ENCODE measurements at places on chromosomes 6 and 20.

DNA sequence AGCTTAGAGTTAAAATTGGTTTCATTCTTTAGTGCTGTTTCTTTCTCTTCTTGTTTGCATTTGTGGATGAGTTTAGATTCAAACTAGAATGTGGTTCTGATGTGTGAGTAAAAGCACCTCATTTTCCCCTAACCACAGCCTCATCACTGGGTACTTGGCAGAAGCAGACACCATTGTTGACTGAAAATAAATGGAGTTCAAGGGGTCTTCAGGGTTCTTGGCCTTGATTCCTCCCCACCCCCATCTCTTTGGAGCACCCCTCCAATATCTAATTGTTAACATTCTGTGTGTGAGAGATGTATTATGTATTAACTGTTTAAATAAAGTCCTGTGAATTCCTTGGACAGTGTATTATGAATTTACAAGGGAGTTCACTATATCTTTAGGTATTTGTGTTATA lies 59.6 kb downstream of the JARID2 start:
- no peak for DNase-seq

DNA sequence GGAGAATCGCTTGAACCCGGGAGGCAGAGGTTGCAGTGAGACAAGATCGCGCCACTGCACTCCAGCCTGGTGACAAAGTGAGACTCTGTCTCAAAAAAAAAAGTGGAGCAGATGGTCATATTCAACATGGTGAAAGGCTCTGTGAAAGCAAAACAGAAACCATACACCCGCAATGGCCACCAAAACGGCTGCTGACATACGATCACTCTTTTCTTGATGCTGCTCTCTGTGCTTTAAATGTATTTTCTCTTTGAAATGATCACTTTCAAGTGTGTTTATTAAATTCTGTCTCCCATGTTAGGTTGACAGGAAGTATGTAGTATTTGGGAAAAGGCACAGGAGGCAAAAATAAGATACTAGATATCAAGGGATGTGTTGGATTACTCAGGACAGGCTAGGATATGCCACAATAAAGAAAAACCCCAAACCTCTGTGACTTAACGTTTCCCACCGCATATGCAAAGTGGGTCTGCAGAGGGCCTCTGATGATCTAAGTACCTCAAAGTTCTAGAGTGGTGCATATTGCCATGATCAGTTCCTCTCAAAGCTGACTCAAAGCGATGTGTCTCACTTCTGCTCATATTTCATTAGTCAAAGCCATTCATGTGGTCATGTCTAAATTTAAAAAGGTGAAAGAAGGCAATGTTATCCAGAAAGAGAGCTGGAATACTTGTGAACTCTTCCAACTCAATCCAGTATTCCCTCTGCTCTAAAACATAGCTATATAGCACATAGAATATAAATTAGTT lies 155.1 kb upstream of the SOX4 start:
- no peak for DNase-seq

DNA sequence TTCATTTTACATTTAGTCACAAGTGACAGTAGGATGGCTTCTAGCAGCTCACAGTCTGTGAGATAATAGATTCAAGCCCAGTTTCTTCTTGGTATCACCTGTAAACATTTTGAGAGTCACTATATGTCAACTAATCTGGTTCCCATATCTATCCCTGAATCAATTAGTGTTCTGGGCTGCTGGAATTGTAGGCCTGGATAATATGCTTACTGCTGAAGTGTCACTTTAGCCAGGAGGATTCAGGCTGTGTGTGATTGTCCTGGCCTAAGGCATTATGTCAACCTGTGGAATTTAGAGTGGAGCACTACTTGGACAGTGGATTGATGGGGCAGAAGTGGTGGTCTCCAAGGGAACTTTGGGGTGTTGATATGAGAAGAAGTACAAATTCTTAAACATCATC lies 1071.8 kb upstream of the CITED2 start:
- DNase-seq = no peak

GRCh38 chr6:113625850-113626249 lies 231.3 kb upstream of the MARCKS start:
- DNase-seq = no peak

DNA sequence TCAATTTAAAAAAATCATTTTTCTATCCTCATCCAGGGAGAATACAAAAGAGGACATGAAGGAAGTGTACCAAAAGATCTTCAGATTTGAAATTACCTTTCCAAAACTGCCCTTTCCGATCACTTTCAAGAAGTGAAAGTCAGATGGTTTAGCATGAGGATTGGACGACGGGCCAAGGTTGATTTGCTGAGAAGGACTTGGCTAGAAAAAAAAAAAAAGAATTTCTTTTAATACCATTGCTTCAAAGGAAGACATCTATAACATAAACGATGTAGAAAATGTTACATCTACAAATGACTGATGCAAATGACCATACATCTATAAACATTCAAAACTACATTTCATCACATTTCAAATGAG lies 120.9 kb upstream of the SLC2A12 start:
- DNase-seq = no peak

GRCh38 chr6:145329257-145329656 lies 406.1 kb downstream of the EPM2A start:
- DNase-seq = no peak

DNA sequence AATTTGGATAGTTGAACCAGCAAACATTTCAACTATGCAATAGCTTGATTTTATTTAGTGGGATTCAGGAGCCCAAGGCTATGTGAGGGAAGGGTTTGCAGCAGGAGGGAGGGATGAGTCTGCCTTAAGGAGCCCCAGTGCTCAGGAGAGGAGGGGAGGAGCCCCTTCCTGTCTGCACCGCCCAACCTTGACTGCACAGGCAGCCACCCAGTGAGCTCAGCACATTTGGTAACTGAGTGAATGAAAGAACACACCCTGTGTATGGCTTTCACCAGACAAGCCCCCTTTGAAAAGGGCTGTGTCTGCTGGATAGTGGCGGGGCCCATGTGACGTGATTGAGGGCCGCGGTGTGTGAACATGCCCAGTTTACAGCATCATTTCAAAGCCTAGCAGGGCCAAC lies 17.0 kb downstream of the DACT2 start:
- DNase-seq = no peak

DNA sequence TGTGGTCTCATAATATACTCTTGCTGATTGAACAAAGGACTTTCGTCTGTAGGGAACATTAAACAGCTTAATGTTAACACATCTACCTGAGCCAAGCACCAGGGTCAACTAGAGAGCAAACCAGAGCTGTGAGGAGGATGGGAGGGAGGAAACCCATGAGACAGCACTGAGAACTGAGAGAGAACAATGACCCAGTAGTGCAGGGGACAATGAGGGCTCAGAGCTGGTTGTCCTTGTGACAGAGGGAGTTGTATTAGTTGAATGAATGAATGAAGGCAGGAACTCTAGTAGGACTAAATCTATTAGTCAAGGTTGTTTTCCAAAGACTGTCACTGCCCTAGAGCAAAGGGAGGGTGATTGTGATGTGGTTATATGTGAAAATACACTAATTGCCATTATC lies 28.2 kb upstream of the GSTA4 start:
- no peak for DNase-seq

DNA sequence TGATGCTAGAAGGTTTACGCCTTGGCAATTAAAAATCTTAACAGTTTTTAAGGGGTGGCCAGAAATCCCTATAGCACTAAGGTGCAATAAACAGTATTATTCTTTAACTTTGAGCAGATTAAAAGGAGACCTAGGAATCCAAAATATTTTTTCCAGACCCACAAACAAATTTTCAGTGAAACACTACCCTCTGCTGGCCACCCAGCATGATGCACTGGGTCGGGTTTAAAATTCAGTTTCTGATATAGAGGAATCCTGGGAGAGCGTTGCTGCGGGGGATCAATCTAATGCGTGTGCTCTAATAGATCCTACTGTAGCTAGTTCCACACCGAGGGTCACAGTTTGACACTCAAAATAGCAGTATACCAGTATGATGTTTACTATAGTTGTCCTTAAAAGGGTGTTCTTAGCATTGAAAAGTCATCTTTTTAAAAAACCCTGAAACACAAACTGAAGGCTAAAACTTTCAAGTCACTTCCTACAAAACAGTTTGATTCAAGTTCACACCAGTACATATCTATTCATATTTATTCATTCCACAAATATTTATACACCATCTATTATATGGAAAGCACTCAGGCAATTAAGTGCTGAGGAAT lies 10.2 kb downstream of the UBE3D start:
- DNase-seq = peak; percentile 50

- DNase-seq = no peak
Measured at GRCh38 chr6:70838907-70839285, 118.0 kb downstream of the B3GAT2 start.

GRCh38 chr20:64140061-64140931 lies 24.0 kb upstream of the MYT1 start:
- DNase-seq = no peak

- peak; percentile 48 for DNase-seq
Measured at GRCh38 chr6:83514866-83515466, 2.6 kb downstream of the PRSS35 start.

- no peak for DNase-seq
Measured at GRCh38 chr20:40547483-40548091, 141.4 kb downstream of the MAFB start.

- DNase-seq = no peak
Measured at GRCh38 chr6:4923081-4923480, 80.8 kb downstream of the RPP40 start.

Measured in dermis microvascular lymphatic vessel endothelial cell (primary cell).